NCI-H2171 treated with DMSO at 0.1 percent for 48 hours (cell line): ENCODE measurements at places on chromosomes 2 and 18.

- DNase-seq: no peak
Observed at GRCh38 chr2:227817850-227818674, 4.4 kb downstream of the CCL20 start.

GRCh38 chr18:3463051-3463450, 13.1 kb downstream of the TGIF1 start:
- no peak for DNase-seq

- no peak for DNase-seq
Observed at GRCh38 chr2:173044686-173045085, 31.0 kb upstream of the MAP3K20 start.

DNA sequence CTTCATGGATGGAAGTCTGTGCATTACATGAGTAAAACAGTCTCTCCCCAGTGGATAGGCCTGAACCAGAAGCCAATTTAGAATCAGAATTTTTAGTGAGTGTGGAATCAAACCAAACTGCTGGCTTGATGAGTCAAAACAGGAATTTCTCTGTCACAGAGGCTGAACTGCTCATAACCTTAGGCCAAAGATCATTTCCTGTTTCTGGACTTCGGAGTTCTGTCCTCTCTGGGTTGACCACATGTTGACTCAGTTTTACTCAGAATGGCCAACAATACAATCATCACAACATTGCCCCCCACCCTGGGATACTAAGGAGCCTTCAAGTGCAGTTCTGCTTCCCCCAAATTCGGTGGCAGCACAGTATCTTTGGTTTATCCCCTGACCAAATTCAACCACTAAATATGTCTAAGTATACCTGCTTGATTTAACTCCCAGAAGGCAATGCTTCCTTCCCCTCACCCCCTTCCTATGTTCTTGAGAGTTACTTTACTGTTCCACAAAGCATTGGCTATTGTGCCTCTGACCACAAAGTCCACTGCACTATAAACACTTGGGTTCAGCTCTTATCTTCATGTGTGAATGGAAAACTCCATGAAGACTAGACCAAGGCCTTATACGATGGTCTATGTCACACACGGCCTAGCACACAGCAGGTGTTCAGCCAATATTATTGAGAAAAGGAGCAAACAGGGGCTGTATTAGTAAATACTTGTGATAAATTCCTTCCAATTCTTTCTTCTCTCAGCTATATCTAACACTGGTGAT, 67.8 kb downstream of the NXPH2 start:
- DNase-seq: no peak

GRCh38 chr2:220302756-220303155, 675.3 kb downstream of the SLC4A3 start:
- no peak for DNase-seq

DNA sequence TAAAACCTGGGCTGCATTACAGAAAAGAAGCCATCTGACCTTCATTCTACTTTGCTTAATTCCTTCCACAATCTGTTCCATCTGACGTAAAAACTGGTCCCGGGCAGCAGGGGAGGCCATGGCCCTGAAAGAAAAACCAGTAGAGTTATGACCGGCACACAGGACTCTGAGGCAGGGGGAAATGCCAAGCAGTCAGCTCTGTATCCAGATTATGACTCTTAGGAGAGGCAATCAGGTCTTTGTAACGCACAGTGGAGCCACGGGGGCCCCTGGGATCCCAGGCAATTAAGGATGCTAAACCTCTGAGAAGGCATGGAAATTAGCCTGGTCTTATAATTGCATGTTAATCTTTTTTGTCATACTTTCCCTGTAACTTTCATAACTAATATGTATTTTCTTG, 78.4 kb downstream of the CCDC93 start:
- no peak for DNase-seq

DNA sequence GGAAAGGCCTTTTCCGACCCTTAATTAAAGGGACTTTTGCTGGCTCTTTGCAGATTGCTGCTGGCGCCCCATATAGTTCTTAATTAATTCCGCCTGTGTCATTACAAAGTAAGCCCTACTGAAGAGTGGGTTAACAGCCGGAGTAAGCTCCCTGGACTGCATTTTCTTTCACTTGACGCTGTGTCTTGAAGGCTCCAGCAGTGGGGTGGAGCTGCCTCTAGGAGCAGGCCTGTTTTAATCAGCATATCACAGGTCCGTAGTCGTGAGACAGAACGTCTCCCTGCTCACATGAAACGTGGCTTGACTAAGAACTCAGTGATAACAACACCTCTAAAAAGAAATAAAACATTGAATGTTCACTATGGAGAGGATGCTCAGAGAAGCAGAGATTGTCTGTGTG, 329.9 kb upstream of the RAB12 start:
- no peak for DNase-seq

- DNase-seq: peak; percentile 41
Observed at GRCh38 chr2:223797811-223798721, 39.3 kb downstream of the AP1S3 start.

- no peak for DNase-seq
Observed at GRCh38 chr18:30862900-30863299, 179.6 kb downstream of the DSC3 start.

GRCh38 chr2:230985519-230986231, 10.2 kb upstream of the SPATA3 start:
- DNase-seq: no peak

DNA sequence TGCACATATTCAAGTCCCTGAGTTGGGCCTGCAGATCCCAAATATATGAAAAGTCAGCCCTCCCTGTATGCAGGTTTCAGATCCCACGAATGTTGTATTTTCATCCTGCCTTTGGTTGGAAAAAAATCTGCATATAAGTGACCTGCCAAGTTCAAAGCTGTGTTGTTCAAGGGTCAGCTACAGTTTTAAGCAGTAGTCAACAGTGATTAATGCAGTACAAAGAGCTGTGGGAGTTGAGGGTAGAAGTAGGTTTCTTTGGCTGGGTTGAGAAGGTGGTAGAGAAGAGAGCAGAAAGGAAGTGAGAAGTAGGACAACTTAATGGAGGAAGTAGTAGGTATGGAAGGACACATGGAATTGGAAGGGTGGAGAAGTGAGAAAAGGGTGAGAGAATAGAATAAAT, 127.9 kb downstream of the ANKRD44 start:
- no peak for DNase-seq

- DNase-seq: no peak
Observed at GRCh38 chr2:151097128-151097527, 164.5 kb downstream of the RBM43 start.

- DNase-seq: peak; percentile 46
Observed at GRCh38 chr2:169397697-169398096, 35.4 kb upstream of the LRP2 start.

GRCh38 chr18:58813105-58813504, 51.6 kb upstream of the ZNF532 start:
- DNase-seq: peak; percentile 19

GRCh38 chr2:38268691-38269327, 108.3 kb downstream of the ATL2 start:
- DNase-seq: no peak

DNA sequence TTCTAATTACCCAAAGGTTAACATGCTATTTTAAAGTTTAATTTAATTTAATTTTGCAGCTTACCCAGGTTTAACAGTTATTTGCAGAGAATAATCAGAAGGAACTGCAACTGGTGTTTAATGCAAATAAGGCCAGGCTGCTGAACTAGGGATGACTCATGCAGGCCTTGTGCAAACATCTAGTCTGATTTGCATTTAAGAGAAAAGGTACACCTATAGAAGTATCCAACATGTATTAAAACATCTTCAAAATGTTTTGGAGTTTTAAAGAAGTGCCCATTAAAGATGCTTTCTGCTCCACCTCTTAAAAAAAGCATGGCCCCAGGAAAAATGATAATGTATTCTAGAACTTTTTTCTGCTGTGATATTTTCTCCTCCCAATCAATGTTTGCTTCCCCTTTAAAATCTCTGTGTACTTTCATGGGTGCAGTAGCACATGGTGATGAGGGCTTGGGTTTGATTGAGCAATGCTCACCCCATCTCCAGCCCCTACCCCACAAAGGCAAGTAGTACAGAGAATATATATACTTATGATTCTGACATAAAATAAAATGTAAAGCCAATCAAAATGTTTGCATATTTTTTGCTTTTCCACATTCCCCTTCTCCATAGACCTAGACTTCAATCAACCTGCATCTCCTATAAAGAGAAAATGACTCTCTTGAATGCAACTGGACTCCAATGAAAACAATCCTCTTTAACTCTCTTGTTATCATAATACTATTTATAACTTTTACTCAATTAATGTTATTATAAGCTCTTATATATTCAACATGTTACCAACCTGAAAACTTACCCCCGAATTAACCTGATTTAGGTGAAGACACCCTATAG, 54.1 kb downstream of the ATP8B1 start:
- no peak for DNase-seq

GRCh38 chr18:50578030-50578429, 18.1 kb downstream of the MAPK4 start:
- DNase-seq: no peak

DNA sequence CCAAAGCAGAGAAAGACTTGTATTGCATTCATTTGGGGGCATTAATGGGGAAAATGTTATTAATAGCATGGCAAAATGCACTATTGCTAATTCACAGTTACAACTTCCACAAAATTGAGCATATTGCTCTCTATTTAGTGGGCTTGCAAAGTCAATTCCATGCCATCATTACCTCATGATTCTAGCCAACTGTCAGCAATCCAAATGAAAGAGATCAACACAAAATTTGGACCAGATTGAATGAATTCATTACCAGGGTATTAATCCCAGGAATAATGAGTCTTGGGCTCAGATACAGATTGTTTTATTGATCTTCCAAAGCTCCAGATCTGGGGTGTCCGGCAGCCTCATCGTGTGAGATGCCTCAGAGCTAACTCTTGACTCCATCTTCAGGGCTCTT, 38.3 kb downstream of the NXPH2 start:
- DNase-seq: no peak

DNA sequence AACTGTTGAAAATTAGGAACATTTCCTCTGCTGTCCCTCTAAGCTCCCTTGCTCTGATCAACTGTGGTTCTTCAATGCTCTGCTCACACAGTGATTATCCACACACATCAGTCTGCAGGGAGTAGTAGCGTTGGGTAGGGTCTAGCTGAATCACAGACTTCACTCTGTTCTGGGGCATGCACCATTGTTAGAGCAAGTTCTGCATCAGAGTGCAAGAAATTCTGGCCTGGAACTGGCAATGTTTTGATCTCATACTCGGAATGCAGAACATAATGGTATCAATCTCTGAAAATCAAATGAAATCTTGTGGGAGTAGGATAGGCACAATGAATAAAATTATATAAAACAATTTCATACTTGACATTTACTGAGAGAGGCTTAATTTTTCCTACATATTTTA, 55.3 kb downstream of the HRH4 start:
- DNase-seq: no peak

- DNase-seq: no peak
Observed at GRCh38 chr2:176885001-176885643, 327.5 kb upstream of the HNRNPA3 start.

DNA sequence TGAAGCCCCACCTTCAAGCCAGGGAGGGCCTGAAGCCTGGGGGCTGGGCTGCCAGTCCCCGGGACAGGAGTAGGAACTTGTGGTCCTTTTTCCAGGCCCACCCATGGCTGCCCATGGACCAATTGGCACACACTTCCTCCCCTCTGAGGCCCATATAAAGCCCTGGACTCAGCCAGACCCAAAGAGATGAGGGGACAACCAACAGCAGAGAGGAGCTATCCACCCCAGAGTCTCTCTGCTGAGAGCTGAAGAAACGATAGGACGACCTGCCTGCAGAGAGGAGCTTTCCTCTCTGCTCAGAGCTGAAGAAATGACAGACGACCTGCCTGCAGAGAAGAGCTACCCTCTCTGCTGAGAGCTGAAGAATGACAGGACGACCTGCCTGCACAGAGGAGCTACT, 43.8 kb upstream of the PEX13 start:
- no peak for DNase-seq

DNA sequence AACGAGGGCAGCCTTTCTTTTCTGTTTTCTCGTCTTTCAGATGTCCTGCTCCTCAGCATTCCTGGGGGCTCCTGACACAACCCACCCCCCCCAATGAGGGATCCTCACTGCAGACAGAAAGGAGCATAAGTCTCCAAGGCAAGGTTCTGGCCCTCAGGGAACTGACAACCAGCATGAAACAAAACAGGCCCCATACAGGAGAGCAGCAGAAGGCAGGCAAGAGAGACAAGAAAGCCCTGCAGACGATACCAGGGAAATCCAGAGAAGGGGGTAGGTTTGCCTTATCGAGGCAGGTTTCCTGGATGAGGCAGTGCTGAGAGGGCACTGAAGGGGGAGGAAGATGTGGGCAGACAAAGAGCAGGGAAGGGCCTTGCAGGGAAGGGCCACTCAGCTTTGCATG, 103.9 kb upstream of the EPAS1 start:
- DNase-seq: no peak
